ENCODE measurements at places on chromosomes 5 and 9.

GRCh38 chr5:90184764-90185163, 224.8 kb downstream of the CETN3 start:
- DNase-seq: no peak

- peak; percentile 65 for DNase-seq
Observed at GRCh38 chr9:27528076-27528885, 1.3 kb downstream of the MOB3B start.

DNA sequence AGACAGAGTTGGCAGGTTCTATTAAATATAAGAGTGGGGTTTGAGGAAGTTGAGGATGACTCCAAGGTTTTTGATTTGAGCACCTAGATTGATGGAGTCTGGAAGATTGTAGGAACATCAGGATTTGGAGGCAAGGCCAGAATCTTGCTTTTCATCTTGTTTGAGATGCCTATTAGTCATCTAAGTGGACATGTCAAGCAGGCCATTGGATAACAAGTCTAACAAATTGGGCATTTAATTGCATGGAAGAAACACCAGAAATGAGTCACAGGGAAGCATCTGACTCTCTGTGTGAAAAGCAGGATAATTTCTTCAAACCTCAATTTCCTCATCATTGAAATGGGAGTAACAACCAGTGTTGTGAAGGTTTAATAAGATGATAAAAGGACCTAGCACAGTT, 53.3 kb upstream of the ARL15 start:
- DNase-seq: no peak

- DNase-seq: no peak
Observed at GRCh38 chr5:146232223-146232622, 28.8 kb downstream of the RBM27 start.

DNA sequence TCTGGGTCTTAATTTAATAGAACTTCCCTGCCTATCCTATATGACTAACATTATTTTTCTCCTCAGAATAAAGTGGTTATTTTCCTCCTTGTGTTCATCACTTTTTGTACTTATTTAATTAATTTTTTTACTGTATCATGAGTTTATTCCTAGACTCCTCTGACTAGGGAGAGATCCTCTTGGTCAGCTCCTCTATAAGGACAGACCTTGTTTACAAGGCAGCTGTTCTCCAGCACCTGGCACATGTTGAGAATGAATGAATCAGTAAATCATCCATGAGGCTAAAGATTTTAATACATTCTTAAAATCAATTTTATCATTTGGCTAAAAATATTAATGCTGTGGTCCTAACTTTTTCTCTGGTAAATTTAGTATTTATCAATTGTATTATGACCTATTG, 139.8 kb downstream of the NUDT12 start:
- no peak for DNase-seq

DNA sequence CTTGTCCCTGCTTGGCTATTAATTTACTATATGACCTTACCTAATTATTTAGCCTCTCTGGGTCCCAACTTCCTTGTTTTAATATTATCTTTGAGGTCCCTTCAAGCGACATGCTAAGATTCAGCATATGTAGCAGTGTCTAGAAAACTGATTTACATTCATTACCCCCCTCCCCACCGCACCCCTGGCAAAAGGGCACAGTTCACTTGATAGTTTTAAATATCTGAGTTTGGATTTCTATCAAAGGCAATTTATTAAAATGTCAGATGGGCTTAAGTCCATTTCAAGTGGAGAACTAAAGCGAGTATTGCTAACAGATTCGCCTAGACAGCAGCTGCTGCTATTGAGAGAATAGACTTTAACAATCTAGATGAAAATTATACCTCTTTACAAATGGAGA, 3.9 kb downstream of the CEMIP2 start:
- no peak for DNase-seq

DNA sequence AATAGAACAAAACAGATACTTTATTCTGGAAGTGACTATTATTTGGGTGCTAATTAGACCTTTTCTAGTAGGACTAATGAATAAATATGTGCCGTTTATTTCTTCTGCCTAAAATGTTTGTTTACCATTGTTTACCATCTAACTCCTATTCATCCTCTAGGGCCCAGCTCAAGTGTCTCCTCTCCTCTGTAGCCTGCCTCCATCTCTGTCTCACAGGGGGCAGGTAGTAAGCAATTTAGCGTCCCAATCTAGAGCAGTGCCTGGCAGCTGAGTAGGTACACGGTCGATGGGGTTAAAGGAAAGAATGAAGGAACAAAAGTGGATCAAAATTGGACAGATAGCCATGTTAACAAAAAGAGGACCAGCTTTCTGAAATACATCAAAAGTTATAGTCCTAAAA, 230.9 kb downstream of the SLF1 start:
- no peak for DNase-seq

DNA sequence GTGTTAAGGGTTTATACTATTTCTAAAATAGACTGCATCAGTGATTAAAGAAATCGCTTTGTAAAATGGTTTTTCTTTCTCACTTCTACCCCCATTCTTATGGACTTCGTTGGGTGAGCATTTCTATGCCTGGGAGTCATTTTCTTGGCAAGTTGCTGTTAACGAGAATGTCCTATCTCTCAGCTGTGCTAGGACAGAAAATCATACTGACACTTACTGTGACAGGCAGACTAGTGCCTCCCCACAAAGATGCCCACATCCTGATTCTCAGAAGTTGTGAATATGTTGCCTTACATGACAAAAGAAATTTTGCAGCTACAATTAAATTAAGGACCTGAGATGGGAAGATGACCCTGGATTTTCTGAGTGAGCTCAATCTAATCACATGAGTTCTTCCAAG, 65.1 kb upstream of the NMUR2 start:
- no peak for DNase-seq

DNA sequence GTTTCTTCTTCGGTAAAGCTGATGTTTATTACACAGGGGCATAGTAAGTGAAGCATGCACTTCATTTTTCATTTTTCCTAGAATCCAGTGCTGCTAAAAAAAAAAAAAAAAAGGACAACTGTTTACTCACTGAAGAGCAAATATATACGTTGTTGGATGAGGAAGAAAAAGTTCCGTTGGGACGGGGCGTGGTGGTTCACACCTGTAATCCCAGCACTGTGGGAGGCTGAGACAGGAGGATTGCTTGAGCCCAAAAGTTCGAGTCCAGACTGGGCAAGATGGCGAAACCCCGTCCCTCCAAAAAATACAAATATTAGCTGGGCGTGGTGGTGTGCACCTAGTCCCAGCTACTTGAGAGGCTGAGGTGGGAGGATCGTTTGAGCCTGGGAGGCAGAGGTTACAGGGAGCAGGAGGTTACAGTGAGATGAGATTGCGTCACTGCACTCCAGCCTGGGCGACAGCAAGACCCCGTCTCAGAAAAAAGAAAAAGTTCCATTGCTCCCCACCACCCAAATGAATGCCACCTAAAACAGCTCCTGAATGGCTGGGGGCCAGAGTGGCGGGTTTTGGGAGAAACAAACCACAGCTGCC, 60.1 kb upstream of the GNE start:
- DNase-seq: no peak

DNA sequence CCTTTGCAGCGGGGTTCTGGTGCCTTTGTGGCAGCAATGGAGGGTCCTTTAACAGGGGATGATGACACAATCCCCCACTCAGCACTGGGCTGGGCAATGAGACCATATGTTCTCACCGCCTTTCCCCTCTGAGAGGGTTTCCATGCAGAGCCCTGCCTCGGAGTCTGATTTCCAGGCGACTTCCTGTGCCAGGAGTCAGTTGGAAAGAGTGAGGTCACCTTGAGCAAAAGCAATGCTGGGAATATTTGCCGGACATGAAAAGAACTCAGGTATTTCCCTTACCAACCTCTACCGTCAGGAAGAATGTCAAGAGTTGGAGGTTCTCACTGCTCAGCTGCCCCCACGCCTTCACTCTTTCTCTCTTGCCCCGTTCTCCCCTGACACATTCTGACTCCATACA, 284.2 kb upstream of the IRX1 start:
- DNase-seq: no peak

GRCh38 chr5:151699071-151699901, 12.6 kb upstream of the SPARC start:
- DNase-seq: no peak

DNA sequence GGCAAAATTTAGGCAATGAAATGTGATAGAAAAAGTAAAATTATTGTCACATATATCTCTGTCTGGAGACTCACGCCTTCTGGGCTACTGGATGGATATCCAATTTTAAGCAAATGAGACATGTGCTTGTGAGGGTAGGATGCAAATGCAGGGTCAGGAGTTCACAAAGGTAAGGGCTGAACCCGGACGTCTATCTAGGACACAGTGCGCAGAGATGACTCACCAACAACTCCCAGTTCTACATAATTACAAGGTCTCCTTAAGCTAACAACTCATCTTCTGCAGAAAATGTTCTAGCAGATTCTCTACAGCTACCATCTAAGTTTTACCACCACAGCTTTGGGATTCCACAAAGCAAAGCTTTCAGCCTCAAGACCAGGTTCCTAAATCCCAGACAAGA, 160.5 kb downstream of the ENTREP1 start:
- no peak for DNase-seq

- DNase-seq: no peak
Observed at GRCh38 chr9:76626141-76626540, 138.1 kb upstream of the PCA3 start.

GRCh38 chr9:8268881-8269280, 469.3 kb upstream of the DMAC1 start:
- DNase-seq: no peak

GRCh38 chr5:111810112-111810511, 53.1 kb upstream of the NREP start:
- DNase-seq: no peak

- no peak for DNase-seq
Observed at GRCh38 chr5:109485030-109485429, 75.3 kb upstream of the PJA2 start.

- DNase-seq: no peak
Observed at GRCh38 chr5:178285399-178286225, 53.0 kb upstream of the PHYKPL start.

GRCh38 chr5:151212406-151212798, 11.5 kb downstream of the CCDC69 start:
- no peak for DNase-seq

DNA sequence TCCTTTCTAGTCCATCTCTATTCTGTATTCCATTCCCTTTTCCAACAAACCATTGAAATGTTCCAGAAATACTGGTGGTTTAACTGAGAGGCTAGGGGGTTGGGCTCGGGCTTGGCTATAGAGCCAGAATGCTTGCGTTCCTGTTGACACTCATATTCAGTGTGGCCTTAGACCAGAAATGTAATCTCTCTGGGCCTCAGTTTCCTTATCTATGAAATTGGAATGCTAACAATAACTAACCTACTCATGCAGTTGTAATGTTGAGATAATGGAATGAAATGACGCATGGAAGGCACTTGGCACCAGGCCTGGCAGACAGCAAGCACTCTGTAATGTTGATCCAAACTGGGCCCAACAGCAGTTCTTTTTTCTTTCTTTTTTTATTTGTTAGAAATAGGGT, 26.8 kb downstream of the JADE2 start:
- DNase-seq: no peak

DNA sequence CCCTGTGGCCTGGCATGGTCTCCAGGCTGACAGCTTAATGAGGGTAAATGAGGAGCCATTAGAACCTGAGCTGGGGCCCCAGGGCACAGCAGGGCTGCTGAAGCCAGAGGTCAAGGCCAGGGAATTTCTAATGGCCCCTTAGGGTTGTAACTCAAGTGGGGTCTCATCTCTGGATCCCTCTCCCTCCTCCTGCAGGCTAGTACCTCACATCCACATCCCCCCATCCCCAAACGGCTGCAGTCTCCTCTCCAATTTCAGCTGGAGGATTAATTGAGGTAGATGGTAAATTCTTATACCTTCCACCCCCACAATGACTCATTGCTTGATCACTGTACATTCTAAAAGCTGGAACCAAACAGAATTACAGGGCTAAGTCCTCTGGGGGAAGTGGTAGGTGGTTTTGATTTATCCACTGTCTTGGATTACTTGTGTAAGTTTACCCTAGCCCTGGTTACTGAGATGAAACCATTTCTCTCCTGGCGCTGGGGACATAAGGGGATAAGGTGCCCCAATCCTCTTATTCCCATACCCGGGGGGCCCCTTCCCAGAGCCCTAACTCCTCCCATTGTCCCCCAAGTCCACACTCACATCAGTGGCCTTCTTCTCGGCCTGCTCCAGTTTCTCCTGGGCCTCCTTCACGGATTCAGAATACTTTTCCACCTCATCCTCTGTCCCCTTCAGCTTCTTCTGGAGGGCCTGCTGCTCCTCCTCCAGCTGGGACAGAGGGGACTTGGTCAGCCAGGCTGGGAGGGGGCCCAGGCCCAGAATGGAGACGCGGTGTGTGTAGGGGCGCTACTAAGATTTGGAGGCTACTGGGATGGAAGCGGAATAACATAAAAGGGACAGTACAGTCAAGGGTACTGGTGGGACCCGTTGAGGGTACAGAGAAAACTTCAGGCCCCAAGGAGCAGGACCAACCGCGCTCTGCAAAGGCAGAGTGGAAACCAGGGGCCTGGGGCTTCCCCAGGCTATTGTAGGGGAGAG, 875 bp downstream of the TPM2 start:
- peak; percentile 11 for DNase-seq

DNA sequence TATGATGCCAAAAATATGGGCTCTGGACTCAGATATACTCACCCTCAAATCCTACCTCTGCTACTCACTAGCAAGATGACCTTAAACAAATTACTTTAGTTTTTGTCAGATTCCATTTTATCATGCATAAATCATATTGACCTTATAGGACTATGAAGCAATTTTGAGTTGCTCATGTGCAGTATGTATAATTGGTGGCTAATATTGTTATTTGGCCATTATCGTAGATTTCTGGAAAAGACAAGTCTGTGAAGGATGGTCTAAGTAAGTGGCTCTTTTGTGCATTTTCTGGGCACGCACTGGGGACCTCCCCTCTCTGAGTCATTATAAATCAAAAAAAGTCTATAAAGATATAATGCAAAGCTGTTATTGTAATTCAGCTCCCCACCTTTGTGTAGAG, 393.0 kb downstream of the FGF10 start:
- DNase-seq: no peak

DNA sequence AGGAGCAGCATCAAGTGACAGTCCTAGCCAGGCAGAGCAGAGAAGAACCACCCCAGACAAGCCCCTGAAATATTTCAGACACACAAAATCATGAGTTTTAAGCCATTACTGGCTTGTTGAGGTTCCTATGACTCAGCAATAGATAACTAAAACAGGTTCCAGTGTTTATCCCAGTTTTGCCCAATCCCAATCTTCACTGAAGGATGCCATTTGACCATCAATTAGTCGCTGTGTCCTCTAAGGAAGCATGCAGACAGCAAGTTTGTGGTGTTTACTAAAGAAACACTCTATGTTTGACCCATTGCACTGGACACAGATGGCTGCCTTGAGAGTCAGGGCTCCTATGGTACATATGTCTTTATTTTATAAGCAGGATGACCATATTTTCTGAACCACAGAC, 186.7 kb downstream of the SYK start:
- DNase-seq: no peak

DNA sequence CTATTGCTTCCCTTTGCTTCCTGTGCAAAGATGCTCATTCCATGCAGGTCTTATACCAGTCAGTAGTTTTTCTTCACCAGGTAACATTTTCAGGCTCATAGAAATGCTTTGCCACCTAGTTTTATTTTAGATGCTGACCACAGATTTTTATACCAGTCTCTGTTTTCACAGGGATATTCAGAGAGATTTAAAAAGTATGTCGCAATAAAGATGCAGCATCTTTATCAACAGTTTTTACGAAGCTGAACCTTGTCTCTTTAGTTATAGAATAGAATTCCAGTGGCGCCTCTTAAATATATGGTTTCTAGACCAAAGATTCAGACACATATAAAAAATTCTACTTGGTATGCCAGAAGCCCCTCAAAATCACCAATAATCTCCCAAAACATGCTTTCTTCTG, 155.7 kb upstream of the PCSK5 start:
- DNase-seq: no peak
